Stimulated activated CD4-positive, alpha-beta T cell treated with anti-CD3 and anti-CD28 coated beads, Interleukin-12 subunit alpha, Interleukin-12 subunit beta, amount 100 ng/mL, for 24 hours (primary cell): ENCODE measurements at places on chromosomes 16 and 17.

DNA sequence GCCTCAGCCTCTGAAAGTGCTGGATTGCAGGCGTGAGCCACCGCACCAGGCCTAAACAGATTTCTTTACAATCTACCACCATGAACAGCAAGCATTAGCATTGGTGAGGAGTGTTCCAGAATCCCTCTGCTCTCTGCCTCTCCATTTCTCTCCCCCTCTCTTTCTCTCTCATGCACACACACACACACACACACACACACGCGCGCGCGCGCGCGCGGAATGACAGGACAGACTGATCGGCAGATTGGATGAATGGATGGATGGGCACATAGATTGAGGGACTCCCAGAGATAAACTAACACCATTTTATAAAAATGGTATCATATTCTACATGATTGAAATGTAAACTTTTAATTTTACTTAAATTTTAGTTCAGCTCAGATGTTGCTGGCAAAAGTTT lies 3.3 kb downstream of the CARD14 start:
- DNase-seq = no peak

GRCh38 chr17:43755389-43755875 lies 3.2 kb downstream of the SOST start:
- DNase-seq = no peak

- DNase-seq = no peak
Measured at GRCh38 chr17:79182176-79183042, 107.8 kb downstream of the ENGASE start.

GRCh38 chr17:82582213-82582612 lies 62.7 kb downstream of the FOXK2 start:
- DNase-seq = no peak

DNA sequence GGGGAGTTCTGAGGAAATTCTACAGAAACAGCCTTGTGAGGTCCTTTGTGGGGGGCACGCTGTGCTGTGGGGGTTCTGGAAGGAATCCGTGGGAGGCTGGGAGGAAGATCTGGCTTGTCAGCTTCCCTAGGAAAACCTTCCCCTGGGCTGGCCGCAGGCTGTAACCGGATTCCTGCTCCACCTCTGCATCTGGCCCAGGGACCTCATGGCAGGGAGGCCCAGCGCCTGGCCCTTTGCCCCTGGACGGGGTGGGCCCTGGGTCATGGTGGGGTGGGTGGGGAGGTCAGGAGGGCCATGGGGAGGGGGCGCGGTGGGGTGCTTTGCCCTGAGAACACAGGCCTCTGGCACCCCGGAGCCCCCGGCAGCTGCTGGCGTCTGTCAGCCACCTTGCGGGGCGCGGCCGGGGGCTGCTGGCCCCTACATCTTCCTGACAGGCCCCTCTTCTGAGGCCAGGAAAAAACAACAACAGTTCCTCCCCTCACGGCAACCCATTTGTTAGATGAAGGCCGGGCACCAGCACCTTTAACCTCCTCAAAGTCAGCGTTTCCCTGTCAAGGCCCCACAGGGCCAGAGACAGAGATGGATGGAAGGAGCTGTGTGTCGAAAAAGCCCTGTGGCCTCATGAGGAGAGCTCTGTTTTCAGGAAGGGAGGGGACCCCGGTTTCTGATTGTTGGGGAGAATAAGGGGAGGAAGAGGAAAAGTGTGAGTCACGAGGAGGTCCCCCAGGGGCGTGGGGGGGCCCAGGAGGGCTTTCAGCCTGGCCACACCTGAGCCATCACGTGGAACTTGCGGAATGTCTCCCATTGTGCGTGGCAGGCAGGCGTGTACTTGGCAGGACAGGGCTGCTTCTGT lies 3.6 kb upstream of the MEOX1 start:
- no peak for DNase-seq

- no peak for DNase-seq
Measured at GRCh38 chr16:88012360-88012759, 61.1 kb downstream of the BANP start.

DNA sequence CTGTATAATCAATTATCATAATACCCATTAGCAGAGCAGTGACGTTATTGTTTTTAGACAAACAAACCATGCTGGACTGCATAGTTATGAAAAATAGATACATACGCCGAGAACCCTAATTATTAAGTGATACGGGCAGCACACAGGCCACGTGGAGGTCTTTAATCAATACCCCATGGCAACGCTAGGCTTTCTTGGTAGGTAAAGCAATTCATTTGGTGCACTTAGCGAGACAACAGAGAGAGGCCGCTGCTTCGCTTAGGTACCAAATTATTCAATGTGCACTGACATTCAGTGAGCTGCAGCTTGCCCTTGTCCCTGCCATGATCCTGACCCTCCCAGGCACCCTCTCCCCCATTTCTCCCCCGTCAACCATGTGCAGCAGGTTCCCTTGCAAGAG lies 12.9 kb downstream of the SALL1 start:
- DNase-seq = no peak

DNA sequence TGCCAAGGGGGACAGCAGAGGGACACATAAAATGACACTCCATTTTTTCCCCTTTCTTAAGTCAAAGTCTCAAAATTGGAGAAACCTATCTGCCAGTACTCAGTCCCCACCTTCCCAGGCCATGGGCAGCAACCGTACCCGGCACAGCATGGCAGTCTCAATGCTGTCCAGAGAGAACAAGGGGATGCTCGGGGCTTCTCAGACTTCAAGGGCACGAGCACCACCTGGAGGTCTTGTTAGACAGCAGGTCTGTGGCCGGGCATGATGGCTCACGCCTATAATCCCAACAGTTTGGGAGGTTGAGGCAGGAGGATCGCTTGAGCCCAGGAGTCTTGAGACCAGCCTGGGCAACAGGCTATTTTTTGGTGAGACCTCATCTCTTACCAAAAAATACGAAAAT lies 3.2 kb downstream of the DNAH17 start:
- no peak for DNase-seq

DNA sequence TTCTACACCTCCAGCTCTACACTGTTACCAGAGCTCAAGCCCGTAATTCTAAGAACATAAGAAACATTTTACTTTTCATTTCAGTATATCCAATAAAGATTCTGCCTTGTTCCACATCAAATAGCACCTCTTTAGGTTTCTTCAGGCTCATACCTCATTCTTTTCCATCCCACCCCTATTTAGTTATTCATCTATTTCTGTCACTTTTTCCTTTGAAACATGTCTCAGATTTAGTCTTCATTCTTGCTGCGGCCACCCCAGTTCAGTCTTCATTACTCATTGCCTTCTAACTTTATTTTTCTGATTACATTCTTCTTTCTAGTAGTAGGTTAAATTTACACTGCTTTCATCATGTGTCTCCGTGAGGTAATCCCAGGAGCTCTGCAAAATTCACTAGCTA lies 33.5 kb downstream of the PPM1E start:
- no peak for DNase-seq

DNA sequence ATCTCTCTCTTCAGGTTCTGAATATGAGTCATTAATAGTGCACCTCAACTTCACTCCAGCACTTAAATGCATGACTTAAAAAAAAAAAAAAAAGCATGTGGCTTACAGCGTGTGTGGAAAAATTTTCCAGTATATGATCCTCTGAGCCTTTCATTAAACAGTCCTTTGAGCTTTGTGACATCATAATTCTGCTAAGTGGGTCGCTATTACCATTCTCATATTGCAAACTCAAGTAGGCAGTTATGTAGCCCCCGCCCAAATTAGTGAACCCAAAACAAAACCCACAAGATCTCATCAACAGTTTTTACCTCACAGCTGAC lies 672 bp downstream of the CMTR2 start:
- no peak for DNase-seq

DNA sequence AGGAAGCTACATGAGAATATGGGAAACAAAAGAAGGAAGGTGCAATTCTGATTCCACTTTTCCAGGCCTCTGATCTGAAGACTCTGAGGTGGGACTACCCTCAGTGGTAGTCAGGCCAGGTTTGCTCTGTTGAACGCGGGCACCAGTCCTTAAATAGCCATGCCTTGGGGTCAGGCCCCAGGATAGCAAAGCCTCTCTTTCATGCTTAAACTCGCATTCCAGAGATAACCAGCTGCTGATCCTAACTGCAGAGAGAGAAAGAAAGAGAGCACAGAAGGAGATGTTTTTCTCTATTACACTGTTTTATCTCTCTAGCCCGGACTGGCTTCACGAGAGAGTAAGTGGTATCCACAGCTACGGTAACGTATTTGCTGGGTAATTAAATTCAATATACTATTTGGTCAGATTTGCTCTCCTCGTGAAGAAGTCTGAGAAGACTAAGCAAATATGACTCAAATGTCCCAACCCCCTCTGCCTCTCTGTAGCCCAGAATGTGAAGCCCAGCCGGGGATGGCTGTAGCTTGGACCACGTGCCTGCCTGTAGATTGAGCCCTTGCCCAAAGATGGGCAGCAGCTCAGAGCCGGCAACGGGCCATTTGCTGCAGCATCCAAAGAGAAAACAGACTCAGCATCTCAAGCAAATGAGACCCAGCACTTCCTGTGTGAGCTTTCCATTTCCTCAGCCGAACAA lies 122.2 kb downstream of the SMG6 start:
- no peak for DNase-seq

GRCh38 chr16:53715023-53715384 lies 11.0 kb downstream of the FTO start:
- no peak for DNase-seq

DNA sequence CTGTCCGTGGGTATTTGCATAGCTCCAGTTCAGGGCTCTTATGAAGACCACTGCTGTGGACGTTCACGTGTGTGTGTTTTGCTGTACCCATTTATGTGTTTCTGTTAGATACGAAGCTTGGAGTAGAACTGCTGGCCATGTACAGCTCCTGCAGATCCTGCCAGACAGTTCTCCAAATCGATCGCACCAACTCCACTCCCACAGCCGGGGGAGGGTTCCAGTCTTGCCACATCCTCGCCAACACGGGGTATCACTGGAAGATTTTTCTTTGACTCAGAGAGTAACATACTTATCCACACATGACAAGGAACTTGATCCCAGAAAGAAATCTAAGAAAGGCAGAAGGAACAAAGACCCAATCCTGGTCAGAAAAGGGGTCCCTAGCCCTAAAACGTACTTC lies 37.4 kb downstream of the TMEM186 start:
- DNase-seq = no peak

DNA sequence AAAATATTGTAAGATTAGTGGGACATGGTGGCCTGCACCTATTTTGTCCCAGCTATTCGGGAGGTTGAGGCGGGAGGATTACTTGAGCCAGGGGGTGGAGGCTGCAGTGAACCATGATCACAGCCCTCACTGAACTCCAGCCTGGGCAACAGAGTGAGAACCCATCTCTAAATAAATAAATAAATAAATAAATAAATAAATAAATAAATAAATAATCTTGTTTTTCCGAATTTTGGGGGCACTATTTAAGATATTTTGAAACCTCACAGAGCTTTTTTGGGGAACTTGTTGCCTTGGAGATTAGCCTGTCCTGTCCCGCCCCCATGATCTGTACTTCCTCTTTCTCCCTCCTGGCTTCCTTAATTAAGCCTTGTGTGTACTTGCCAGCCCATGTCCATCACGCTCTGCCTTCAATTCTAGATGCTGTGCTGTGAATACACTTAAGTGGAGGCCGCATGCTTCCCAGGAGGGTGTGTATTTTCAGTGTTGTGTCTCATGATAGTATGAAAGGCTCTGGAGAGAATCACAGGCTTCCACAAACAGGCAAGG lies 4.4 kb downstream of the LGALS9 start:
- DNase-seq = no peak

- DNase-seq = no peak
Measured at GRCh38 chr17:75681289-75681688, 14.2 kb downstream of the SAP30BP start.

- no peak for DNase-seq
Measured at GRCh38 chr16:180681-181564, 664 bp downstream of the HBQ1 start.

GRCh38 chr16:66591018-66591417 lies 11.8 kb downstream of the CMTM2 start:
- DNase-seq = no peak

DNA sequence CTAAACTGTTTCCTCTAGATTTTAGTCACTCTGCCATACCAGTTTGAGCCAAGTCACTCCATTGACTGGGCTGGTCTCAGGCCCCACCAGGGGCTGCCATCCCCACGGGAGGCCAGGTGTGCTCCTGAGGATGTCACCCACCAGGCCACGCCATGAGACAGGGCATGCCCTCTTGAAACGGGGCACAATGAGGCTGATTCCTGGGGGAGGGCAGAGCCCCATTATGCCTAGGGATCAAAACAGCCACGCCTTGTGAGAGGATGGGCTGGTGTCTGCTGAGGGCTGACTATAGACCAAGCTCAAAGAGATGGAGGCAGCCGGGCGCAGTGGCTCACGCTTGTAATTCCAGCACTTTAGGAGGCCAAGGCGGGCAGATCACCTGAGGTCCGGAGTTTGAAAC lies 21.5 kb downstream of the GINS2 start:
- no peak for DNase-seq

GRCh38 chr16:4071686-4072561 lies 44.3 kb downstream of the ADCY9 start:
- no peak for DNase-seq

GRCh38 chr17:9928601-9929333 lies 23.7 kb upstream of the RCVRN start:
- DNase-seq = no peak

DNA sequence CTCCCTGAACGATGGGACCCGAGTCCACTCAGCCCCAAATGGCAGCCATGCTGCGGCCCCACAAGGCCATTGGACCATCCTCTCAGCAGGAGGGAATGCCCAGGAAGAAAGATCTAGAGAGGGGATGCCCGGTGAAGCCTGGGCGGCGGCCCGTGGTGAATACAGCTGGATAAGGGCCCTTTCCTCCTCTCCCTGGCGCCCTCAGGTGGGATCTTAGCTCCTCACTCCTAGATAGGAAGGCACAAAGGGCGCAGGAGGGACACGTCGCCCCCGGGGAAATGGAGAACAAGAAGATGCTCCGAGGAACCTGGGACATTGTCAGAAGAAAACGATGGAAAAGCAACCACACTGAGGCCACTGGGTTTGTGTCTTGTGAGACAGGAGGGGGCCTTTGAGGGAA lies 2.5 kb downstream of the CD300C start:
- DNase-seq = no peak

DNA sequence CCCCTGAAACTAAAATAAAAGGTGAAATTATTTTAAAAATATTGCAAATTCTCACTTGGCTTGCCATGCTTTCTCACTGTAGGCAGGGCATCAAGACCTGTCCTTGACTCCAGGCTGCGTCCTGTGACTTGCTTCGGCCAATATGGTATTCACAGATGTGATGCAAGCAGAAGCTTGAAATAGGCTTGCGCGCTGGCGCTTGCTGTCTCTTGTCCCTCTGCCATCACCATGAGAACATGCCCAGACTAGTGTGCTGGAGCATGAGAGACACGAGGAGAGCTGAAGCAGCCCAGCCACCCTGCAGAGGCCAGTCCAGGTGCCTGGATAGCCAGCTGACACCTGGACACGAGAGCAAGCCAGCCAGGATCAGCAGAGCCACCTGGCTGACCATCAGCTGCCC lies 21.8 kb upstream of the ZKSCAN2 start:
- no peak for DNase-seq

DNA sequence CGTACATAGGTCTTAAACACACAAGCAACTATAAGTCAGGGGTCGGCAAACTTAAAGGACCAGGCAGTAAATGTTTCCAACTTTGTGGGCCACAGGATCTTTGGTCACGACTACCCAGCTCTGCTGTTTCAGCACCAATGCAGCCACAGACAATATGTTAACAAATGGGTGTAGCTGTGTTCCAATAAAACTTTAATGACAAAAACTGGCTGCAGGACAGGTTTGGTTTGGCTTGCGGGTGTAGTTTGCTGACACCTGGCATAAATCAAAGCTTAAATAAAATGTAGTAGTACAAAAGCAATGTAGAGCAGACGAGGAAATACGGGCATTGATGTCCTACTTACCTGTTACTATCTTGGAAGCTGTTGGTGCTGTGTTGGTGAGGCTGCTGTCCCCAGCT lies 84.7 kb downstream of the SLC5A11 start:
- DNase-seq = no peak

- DNase-seq = peak; percentile 36
Measured at GRCh38 chr16:31010585-31011325, at the start of gene STX1B. Gene STX1B (minus strand): TSS chr16:31010638. CDS start chr16:31010396, 242 bp downstream.
